ENCODE measurements at places on chromosomes 7 and 10.

GRCh38 chr10:73404690-73405089, 9.2 kb downstream of the ANXA7 start:
- DNase-seq = no peak

DNA sequence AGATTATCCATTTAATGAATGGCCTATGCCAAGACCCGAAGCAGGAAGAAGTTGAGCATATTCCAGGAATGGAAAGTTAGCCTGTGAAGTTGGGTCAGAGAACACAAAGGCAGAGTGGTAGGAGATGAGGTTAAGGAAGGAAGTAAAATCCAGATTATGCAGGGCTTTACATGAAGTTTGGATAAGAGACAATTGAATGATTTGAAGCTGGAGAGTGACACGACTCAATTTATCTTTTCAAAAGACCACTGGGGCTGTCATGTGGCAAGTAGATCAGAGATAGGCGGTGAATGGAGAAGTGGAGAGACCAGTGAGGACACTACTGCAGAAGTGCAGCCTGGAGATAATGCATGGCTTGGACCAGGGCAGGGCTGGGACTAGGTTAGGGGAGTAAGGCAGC, 7.2 kb upstream of the CNOT4 start:
- DNase-seq = no peak

- no peak for DNase-seq
Observed at GRCh38 chr10:69241575-69241974, 21.4 kb downstream of the HKDC1 start.

- no peak for DNase-seq
Observed at GRCh38 chr7:3592401-3593134, 291.5 kb downstream of the SDK1 start.

GRCh38 chr10:59805014-59805413, 51.8 kb upstream of the MRLN start:
- no peak for DNase-seq

- peak; percentile 56 for DNase-seq
Observed at GRCh38 chr10:11986593-11987216, 55.9 kb downstream of the UPF2 start.

Measured in T-helper 2 cell (primary cell).